ENCODE measurements at places on chromosomes 4 and X.

DNA sequence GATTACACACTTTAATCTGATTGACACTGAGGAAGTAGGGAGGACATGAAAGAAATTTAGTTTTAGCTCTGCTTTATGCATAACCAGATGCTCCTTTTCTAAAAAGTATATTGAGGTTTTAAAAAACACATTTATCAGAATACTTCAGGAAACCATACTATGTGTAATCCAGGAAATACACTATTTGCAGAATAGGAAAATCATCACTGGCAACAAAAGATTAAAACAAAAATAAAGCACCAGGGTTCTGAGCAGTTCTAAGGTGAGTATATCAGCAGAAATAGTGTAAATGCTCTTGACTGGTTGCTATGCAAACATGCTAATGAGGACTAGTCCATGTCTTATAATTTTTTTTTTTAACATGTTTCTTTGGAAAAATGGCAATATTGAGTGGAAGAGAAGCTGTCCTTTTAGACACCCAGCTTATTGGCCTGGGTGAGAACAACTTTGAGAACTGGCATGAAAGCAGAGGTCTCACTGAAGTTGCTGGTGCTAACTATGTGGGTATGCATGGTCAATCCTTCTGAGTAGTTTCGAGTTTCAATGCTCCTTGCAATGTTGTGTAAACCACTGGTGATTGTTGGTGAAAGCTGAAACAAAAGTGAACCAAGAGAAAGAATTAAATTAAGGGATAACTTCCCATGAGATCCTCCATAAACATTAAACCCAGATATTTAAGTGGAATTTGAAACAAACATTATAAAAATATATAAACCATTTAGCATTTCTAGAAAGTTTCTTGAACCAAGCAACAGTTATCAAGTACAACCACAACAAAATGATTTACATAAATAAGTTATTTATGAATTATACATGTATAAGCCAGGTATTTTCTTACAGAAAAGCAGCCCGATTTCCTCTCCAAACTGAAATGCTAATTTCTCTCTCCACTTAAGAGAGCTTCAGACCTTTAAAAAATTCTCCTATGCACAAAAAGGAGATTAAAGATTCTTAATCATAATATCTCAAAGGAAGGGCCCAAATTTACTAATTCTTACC is 20.4 kb upstream of the SCD5 start:
- DNase-seq: no peak

DNA sequence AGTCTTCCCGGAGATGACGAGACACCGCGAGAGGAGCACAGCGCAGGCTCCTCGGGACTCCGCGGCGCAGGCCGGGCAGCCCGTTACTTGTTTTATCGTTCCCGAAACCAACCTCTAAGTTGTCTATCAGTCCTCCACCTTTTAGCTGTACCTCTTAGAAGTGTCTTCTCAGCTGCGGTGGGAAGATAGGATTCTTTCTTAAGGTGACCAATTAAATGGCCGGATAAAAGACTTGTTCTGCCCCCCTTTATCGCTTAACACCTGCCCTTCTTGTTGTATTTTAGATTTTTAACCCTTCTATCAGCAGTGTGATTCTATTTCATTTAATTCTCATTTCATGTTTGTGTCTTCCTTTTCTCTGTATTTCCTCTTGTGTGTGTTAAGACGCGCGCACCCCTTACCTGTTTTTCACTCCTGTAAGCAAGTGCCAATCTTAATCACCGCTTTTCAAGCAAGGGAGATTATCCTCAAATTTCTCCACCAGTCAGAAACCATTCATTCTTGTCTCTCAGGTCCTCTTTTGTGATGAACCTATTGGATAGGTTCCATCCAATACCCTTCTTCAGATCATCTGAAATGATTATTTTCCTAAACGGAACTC is at the start of gene SLC9B2:
TSS of gene SLC9B2 (minus strand) at position 15 of the 601 bp plus-strand sequence. CDS start 9,211 bp downstream, outside the sequence.
- no peak for DNase-seq

DNA sequence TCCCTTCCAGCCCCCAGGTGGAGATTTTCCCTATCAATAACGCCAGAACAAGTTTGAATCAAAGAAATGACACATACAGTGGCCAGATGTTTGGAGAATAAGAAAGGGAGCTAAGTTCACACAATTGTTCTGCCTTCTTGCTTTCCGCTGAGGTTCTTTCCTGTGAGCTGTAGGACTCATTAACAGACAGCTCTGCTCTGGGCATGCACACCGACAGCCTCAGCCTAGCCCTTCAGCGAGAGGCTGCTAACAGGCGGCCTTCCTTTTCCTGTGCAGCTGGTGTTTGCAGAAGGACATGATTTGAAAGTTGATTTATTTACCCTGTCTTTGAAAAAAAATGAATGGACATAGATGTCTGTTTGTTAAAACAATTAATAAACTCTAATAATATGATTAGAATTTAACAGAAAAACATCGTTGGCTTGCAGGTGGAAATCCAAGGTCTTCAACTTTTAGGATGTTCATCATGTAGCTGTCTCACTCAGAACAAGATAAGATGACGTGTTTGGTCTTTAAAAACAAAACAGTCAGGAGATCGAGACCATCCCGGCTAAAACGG is 183.3 kb downstream of the KDR start:
- no peak for DNase-seq

DNA sequence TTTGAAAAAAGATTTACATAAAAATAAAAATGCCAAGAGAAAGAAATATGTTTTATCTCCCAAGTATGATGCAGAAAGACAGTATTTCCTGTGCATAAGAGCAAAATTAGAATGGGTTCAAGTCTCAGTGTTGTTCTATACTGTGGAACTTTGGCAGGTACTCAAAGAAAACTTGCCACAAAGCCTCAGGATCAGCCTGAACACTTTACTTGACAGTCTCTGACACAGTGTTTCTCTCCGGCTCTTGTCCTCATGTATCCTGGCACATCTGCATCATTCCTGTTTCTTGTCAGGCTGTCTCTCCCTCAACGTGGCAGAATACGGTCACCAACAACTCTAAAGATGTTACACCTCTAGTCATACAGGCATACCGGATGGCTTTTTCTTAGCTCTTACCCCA is 273.7 kb downstream of the ARHGAP24 start:
- no peak for DNase-seq

DNA sequence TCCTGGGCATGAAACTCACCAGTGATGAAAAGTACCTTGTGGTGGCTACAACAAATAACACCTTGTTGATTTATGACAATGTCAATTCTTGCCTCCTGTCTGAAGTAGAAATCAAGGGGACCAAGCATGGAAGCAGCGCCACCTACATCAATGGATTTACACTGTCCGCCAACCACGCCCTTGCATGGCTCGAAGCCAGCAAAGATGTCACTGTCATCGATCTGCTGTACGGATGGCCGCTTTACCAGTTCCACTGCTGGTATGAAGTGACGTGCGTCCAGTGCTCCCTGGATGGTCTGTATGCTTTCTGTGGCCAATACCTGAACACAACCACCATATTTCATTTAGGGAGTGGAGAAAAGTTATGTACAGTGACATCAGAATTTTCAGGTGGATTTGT is 200.5 kb downstream of the NWD2 start:
- no peak for DNase-seq

DNA sequence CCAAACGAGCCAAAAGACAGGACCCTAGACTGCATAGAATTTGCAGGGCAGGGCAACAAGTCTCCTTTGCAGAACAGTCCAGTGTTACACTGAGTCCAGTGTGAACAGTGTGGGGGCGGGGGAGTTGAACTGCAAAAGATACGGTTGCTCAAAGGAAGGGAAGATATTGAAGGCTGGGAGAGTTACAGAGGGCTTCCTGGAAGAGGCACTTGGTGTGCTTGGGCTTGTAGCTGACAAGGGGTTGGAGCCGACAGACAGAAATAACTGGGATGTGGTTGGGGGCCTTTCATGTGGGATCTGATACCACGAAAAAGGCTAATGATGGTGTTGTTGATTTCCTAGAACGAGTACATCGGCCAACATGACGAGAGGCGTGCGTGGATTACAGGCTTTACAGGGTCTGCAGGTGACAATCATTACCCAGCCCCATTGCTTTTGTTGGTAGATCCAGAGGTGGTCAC is 6.1 kb downstream of the XPNPEP2 start:
- no peak for DNase-seq
